ENCODE measurements at places on chromosomes 13 and 19.
A peak's percentile ranks its signal among the peaks of the same experiment; 100 is the strongest.

GRCh38 chr19:45142726-45143110, 18.1 kb downstream of the NKPD1 start:
- DNase-seq: no peak

- DNase-seq: no peak
Observed at GRCh38 chr19:10935371-10936059, 6.9 kb downstream of the TIMM29 start.

DNA sequence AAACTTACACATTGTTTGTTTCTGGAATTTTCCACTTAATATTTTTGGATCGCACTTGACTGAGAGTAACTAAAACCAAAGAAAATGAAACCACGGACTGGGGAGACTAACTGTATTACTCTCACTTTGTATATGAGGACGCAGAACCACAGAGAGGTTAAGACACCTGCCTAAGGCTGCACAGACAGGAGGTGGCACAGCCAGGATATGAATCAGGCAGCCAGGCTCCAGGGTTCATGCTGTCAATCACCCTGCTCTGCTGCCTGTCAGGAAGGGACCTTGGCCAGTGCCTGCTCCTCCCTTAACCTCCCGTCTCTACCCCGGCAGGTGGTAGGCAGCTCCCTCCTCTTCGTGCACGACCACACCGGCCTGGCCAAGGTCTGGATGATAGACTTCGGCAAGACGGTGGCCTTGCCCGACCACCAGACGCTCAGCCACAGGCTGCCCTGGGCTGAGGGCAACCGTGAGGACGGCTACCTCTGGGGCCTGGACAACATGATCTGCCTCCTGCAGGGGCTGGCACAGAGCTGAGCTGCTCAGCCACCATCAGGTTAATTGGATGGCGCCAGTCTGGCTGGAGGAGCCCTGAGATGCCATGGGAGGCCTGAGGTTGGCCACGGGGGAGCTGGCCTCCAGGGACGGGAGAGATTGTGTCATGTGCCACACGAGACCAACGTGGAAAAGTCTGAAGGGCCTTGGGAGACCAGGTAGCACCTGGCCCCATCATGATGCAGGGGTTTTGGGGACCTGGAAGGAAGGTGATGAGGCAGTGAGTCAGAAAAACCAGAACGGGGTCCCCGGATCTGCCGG, 11.0 kb downstream of the ACTMAP start:
- no peak for DNase-seq

DNA sequence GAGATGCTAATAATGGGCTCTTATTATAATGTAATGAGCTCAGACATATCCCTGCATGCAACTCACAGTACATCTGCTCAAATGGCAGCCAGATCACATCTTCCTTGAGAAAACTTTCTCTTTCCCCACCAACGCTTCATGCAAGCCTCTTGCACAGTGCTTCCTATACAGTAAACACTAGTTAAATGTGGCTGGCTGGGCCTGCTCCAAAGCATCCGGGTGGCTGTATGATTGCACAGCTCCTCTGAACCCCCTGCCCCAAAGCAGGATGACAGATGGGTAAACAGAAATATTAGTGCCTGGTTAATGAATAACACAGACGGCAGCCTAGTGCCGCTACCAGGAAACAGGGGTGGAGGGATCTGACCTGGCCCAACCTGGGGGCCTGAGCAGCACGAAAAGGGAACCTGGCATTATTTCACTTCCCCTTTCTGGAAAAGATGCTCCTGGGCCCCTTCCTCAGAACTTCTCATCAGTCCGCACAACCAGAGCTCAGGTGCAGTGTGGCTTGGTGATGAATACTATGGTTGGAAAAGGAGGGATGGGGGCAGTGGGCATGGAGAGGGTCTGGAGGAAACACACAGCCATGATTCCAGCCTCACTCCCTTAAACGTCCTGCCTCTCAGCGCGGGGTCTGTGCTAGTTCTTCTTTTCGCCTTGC, 10.8 kb downstream of the FFAR2 start:
- no peak for DNase-seq

- DNase-seq: no peak
Observed at GRCh38 chr19:7326105-7326877, 22.4 kb upstream of the ARHGEF18 start.

GRCh38 chr13:50187352-50188029, 172.2 kb downstream of the KCNRG start:
- no peak for DNase-seq

DNA sequence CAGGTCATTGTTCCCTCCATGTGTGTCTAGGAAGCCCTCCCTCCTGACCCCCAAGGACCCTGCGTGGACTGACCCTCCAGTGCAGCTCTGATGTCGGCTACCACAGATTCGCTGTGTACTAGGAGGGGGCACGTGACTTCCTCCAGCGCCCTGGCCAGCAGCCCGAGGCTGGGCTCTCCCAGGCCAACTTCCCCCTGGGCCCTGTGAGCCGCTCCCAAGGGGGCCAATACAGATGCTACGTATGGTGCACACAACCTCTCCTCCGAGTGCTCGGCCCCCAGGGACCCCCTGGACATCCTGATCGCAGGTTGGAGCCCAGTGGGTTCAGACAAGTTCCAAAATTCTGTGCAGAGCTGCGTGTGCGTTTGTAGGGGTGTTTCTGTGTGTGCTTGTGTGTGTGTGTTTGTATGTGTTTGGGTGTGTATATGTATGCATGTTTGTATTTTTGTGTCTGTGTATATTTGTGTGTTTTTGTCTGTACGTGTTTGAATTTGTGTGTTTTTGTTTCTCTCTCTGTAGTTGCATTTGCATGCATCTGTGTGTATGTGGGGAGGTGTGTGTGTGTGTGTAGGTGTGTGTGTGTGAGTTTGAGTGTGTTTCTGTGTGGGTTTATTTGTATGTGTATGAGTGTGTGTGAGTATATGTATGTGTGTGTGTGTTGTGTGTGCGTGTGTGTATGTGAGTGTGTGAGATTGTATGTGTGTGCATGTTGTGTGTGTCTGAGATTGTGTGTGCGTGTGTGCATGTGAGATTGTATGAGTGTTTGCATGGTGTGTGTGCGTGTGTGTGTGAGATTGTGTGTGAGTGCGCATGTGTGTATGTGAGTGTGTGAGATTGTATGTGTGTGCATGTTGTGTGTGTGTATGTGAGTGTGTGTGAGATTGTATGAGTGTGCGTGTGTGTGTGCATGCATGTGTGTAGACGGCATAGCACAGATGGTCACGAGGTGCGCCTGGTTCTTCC, 21.4 kb upstream of the LILRA2 start:
- no peak for DNase-seq

- DNase-seq: no peak
Observed at GRCh38 chr19:29687897-29688728, 22.9 kb downstream of the PLEKHF1 start.

DNA sequence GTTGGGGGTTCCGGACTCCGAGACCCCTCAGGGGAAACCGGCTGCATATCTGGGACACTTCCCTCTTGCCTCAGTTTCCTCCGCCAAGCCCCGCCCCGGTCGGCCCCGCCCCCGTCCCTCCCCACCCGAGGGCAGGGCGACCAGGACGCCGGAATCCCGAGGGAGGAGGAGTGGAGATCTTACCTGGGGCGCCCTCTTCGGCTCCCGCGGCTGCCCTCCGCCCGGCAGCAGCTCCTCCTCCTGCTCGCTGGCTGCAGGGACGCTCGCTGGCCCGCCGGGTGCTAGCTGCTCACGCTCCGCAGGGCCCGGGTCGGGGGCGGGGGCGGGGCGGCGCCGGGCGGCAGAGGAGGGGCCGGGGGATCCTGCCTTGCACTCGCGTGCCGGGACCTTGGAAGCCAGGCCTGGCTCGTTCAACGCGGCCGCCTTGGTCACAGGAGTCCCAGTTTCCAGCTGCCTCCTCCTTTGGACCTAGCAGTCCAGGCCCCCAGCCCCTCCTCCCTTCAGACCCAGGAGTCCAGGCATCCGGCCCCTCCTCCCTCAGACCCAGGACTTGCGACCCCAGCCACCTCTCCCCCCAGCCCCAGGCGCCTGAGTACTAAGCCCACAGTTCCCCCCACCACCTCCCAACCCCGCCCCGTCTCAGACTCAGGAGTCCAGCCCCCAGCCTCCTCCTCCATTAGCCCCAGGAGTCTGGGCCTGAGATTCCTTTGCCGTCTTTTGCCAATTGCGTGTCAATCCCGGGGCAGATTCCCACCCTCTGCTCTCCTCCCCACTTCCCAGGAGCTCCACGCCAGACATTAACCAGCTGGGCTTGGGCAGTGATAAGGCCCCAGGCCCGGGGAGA, at the start of gene NTF4:
Gene NTF4, minus strand, starts transcription at position 51 of the 844 bp plus-strand sequence. CDS start 2,821 bp downstream, outside the sequence.
- no peak for DNase-seq

DNA sequence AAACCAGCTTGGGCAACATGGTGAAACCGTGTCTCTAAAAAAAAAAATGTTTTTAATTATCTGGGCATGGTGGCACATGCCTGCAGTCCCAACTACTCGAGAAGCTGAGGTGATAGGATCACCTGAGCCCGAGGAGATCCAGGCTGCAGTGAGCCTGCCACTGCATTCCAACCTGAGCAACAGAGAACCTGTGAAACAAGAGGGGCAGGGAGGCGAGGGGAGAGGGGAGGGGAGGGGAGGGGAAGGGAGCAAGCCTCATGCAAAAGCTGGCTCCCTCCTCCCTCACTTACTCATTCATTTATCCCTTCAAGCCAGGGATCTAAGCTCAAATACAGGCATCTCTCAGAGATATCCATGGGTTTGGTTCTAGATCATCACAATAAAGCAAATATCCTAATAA, 8.9 kb downstream of the ATP7B start:
- no peak for DNase-seq

- no peak for DNase-seq
Observed at GRCh38 chr19:13104848-13105711, 2.4 kb upstream of the LYL1 start.

DNA sequence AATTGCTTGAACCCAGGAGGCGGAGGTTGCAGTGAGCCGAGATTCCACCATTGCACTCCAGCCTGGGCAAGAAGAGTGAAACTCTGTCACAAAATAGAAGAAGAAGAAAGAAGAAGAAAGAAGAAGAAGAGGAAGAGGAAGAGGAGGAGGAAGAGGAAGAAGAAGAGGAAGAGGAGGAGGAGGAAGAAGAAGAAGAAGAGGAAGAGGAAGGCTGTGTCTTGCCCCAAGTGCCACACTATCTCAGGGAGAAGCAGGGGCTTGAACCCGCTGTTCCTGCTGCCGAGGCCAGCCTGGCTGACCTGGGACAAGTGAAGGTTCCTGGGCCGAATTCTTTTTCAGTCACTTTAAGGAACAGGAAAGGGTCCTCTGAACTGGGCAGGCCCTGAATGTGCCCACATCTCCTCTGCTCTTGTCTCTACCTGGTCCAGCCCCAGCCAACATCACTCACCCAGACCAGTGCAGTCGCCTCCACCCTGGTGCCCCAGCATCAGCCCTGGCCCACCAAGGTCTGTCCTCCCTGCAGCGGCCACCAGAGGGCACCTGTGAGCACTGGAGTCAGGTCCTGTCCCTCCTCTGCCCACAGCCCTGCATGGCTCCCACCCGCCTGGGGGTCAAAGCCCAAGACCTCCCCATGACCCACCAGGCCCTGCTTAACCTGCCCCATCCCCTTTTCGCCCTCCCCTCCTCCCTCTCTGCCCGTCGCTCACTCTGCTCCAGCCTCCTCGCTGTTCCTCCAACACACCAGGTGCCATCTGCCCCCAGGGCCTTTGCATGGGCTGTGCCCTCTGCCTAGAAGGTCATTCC, 20.0 kb downstream of the TICAM1 start:
- no peak for DNase-seq

DNA sequence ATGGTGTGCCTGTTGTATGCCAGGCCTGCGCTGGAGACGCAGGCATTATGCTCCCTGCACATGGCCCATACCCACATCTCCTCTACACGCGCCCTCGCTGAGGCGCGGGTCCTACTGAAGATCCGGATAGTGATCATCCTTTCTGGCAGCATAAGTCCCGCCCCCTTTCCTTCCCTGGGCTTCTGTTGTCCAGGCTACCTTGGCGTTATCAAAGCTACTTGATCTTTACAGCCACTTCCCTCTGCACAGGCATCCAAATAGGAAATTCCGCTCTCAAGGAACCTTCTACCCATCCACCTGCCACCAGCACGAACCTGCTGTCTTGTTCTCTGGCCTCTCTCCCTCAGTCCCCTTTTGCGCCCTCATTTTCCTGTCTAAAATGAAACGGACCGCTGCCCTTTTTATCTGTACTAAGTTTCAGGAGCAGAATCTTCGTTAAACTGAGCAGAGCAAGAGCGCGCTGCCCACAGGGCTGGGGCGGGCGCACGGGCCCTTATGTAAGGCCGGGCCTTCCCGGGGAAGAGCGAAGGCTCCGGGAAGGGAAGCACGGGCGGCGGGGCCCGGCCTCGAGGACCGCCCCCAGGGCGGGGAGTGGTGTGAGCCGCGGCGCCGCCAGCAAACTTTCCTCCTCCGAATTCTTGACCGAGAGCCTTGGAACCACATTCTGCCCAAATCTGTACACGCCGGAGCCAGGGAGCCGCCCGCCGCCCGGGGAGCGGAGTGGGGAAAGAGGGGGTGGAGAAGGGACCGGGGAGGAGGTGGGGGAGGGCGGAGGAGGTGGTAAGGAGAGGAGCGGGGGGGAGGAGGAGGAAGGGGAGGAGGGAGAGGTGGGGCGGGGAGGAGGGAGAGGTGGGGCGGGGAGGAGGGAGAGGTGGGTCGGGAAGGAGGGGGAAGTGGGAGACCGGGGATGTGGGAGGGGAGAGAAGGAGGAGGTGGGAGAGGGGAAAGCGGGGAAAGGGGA, 920 bp upstream of the UBE2L5 start:
- DNase-seq: peak; percentile 44

- DNase-seq: no peak
Observed at GRCh38 chr13:26442541-26442940, 114.9 kb upstream of the WASF3 start.

DNA sequence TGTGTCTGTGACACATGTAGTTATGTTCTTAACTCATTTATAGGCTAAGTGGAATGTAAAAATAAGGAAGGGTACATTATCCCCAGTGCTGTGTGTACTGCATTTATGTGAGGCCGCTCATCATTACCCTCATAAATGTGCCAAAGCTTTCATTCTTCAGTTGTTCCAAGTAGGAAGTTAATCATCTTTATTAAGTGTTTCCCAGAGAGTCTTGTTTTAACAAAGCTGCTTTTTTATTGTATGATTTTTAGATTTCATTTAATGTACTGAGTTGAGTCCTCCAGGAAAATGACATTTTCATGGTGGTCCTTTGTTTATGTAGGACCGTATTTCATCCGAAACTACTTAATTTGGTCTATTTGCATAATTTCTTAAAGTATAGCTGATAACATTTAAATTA, 379.8 kb downstream of the DLEU7 start:
- no peak for DNase-seq

DNA sequence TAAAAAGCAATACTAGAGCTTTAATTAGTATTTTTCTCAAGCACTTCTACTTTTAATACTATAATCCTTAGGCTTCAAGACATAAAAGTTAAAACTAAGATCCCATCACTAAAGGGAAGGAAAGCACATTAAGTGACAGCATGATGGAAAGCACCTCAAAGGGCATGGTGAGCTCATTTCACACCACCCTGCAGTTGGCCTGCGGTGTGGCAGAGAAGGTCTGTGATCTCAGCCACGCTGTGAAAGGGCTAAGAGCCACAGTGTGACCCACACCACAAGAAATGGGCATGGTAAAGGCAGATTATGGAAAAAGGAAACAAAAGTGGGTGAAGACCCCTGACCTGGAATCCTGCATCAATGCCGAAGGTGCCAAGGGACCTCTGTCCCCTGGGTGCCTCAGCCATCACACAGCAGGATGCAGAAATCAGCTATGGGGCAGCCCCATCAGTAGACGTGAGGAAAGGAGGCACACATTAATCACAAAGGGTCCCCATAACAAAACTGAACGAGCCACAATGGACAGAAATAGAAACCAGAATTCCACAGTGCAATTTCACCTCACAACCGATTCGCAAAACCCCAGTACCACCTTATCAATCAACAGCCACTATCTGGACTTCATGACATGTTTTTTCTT, 33.6 kb downstream of the TUBGCP3 start:
- no peak for DNase-seq

- no peak for DNase-seq
Observed at GRCh38 chr19:12092956-12093355, 28.4 kb downstream of the ZNF844 start.

- no peak for DNase-seq
Observed at GRCh38 chr19:50932018-50932689, 20.7 kb downstream of the KLK5 start.
